ENCODE measurements at places on chromosomes 5 and 9.

GRCh38 chr9:38338342-38339018, 54.0 kb upstream of the ALDH1B1 start:
- DNase-seq = no peak

GRCh38 chr5:141412854-141413539, at the start of gene PCDHGA10:
Gene PCDHGA10, plus strand, starts transcription at chr5:141412987. Its CDS starts 189 bp downstream, at chr5:141413176.
- DNase-seq = peak; percentile 57

DNA sequence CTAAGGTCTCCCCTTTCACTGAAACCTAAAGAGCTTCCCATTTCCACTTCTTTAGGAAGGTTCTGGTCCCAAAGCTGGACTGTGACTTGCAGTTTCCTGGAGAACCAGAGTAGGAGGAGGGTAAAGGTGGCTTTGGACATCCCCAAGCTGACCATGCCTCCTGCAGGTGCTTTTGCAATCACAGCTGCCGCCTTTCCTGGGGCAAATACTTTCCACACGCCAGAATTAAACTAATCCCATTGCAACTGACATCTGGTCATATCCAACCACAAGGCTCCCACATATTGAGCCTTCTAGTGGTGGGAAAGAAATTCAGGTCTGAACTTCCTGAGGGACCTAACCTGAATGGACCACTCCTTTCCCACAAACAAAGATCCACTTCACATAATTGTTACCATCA, 92.7 kb downstream of the NRG2 start:
- DNase-seq = no peak

GRCh38 chr5:125607018-125607417, 816.2 kb upstream of the GRAMD2B start:
- DNase-seq = no peak

DNA sequence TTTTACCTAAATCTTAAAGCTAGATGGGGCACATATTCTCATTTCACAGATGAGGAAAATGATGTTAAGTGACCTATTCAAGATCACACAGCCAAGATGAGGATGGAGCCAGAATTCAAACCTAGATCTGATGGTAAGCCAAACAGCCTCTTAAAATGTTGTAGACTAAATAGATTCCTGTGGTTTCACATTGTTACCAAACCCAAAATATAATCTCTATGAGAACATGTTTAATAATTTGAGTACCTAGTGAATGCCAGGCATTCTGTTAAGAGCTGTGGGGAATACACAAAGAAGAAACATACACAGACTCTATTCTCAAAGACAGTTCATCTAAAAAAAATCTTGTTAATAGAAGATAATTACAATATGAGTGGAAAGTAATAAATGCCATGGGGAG, 25.2 kb downstream of the HOMER1 start:
- DNase-seq = no peak

GRCh38 chr5:154535535-154535934, 57.5 kb upstream of the HAND1 start:
- no peak for DNase-seq

- DNase-seq = no peak
These were observed 239.7 kb downstream of the CSNK1G3 start for GRCh38 chr5:123751670-123752069.

DNA sequence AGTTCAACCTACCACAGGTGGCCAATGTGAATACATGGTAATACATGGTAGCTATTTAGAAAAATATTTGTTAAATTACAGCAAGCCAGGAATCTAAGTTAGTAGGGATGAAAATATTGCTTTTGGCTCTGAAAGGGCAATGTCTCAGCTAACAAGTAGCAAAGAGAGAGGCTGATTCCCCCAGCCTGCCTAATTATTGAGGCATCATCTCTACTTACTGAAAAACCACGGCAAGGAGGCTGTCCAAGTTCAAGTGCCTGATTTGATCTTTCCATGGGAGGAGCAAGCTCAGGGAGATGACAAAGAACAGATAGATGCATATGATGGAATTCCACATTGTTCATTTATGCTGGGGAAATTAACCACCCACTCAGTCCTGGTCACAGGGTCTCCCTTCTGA, 28.7 kb upstream of the UBTD2 start:
- DNase-seq = no peak

- DNase-seq = peak; percentile 89
These were observed 2.2 kb downstream of the UNC5A start for GRCh38 chr5:176812269-176813259.

DNA sequence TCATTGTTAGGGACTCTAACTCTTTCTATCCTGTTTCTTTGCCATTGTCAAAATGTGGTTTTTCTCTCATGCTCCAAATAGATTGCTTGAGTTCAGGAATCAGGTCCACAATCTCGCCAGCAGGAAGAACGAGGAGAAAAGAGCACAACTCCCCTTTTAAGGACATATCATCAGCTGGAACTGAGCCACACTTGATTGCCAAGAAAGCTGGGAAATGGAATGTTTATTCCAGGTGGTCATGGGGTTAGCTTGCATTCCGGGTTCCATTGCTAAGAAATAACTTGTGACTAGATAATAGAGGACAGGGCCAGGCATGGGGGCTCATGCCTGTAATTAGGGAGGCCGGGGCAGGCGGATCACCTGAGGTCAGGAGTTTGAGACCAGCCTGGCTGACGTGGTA, 32.4 kb upstream of the C9orf57 start:
- DNase-seq = no peak

GRCh38 chr5:179232091-179232735, 113.0 kb downstream of the ADAMTS2 start:
- DNase-seq = no peak

- DNase-seq = no peak
These were observed 195.3 kb downstream of the CNTLN start for GRCh38 chr9:17330097-17330496.

DNA sequence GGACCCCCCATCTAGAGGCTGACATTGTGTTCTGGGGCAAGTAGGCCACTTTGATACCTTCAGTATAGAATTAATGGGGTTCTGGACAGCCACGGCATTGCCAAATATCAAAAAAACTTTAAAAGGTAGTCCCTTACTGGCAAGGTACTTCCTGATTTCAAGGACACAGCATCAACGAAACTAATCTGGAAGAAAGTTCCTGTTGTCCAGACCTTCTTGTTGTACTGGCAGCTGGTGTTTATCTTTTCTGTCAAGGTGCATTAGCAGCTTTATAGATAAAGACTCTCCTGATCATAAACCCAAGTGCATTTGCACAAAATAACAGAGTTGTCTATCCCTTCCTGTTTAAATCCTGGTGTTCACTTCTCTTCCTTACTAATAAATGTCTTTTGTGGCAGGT, 23.7 kb upstream of the GOLGA1 start:
- DNase-seq = no peak

DNA sequence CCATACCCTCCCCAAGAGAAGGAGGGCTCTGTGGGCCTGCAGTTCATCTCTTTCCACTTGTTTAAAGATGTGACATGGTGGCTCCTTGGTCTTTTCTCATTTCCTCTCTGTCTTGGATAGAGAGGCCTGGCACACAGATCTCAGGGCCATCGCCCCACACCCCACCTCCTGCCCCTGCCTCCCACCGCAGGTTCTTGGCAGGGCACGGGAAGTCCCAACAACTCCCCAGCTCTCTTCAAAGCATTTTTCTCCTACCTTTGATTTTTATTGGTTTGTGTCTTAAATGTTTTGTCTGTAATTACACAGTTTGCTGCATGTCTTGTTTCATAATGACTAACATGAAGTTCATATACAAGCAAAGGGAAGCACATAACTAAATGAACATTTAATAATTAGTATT, 178.5 kb upstream of the MSX2 start:
- DNase-seq = no peak

DNA sequence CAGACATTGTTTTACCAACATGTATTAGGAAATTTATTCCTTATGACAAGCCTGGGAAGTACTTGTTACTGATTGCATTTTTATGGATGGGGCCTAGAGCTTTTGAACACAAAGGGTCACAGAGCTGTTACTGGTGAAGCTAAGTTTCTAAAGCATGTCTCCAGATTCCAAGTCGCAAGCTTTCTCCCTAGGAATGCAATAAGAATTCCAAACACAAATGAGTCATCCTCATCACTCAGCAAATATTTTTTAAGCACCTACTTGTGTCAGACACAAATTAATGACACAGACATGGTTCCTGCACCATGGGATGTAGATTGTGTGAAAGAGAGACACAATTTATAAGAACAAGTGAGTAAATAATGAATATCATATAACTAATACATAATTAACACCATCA, 11.0 kb upstream of the SH3RF2 start:
- peak; percentile 32 for DNase-seq

- no peak for DNase-seq
These were observed 148.8 kb downstream of the MEF2C start for GRCh38 chr5:88734191-88734640.

GRCh38 chr9:86512929-86513328, 158.7 kb upstream of the TUT7 start:
- DNase-seq = no peak

GRCh38 chr9:35910613-35911359, 1.5 kb downstream of the SPAAR start:
- peak; percentile 46 for DNase-seq

- no peak for DNase-seq
These were observed 168.1 kb upstream of the MAP3K1 start for GRCh38 chr5:56647099-56647850.

DNA sequence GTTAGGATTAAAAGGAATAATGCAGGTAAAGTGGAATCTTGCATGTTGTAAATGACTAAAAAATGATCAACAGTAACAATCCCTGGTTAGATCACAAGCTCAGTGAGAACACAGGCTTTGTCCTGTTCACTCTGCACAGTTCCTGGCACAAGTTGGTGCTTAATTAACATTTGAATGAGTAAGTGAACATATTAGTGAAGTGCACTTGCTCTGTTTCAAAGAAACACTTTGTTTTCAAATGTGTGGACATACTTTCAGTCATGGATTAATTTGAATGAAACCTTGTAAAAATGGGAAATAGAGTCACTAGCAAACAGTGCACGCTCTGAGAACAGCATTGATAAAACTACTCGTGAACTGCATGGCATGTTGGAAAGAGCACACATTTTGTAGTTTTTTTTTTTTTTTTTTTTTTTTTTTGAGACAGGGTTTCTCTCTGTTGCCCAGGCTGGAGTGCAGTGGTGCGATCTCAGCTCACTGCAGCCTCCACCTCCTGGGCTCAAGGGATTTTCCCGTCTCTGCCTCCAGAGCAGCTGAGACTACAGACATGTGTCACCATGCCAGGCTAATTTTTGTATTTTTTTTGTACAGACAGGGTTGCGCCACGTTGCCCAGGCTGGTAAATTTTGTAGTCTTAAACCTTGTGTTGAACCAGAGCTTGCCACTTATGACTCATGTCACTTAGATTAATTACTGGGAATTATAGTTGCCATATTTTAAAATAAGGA, 159.9 kb downstream of the LURAP1L start:
- no peak for DNase-seq

DNA sequence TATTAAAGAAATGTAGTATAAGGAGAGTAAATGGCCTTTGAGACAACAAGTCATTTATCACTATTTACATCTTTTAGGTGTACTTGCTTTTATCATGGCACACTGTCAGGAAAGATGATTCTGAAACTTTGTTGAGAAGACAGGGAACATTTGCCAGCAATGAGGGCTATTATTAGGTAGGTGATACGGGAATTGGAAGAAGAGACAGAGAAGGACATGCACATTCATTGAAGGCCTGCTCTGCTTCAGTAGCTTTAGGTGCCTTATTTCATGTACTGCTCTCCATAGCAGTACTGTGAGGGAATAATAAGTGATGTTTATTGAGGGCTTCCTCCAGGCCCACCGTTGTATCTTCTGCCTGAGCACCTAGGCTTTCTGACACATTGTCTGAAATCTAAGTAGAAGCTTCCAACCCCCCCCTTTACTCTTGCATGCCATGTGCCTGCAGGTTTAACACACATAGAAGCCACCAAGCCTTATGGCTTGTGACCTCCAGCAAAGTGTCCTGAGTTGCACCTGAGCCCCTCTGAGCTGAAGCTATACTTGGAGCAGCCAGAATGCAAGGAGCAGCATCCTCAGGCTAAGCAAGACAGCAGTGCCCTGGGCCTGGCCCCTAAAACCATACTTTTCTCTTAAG, 275.2 kb upstream of the VLDLR start:
- no peak for DNase-seq

- DNase-seq = no peak
These were observed 64.2 kb downstream of the PRLR start for GRCh38 chr5:35166043-35166442.

DNA sequence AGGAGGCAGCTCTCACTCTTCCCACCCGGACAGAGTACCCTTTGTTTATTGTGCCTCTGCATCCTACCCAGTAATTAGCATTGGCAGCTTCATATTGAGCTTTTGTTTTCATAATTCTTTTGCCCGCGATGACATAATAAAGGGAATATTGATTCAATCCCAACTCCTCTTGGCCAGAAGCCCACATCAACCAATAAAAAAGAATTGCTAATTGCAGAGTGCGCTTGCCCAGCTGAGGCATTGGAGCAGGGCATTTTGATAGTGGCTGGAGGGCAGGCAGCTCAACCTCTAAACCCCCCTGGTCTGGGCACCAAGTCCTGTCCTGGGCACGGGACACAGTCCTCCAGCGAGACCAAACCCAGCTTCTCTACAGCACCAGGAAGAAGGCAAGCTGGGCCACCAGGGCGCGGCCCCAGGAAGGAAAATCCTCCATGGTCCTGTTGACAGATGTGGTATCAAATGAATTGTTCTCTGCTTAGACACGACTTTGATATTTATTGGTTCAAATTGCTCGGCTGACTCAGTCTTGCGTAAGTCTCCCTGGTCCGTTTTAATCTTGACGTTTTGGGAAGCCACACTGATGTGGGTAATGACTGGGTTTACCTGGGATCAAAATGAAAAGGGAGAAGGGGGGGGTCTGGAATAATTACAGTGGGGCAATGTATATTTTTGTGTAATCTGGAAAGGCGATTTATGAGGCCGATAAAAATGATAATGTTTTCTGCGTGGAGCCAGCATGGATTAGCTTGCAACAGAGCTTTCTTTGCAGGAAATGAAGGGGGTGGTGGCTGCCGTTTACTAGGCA, 220.7 kb upstream of the MSX2 start:
- DNase-seq = no peak

DNA sequence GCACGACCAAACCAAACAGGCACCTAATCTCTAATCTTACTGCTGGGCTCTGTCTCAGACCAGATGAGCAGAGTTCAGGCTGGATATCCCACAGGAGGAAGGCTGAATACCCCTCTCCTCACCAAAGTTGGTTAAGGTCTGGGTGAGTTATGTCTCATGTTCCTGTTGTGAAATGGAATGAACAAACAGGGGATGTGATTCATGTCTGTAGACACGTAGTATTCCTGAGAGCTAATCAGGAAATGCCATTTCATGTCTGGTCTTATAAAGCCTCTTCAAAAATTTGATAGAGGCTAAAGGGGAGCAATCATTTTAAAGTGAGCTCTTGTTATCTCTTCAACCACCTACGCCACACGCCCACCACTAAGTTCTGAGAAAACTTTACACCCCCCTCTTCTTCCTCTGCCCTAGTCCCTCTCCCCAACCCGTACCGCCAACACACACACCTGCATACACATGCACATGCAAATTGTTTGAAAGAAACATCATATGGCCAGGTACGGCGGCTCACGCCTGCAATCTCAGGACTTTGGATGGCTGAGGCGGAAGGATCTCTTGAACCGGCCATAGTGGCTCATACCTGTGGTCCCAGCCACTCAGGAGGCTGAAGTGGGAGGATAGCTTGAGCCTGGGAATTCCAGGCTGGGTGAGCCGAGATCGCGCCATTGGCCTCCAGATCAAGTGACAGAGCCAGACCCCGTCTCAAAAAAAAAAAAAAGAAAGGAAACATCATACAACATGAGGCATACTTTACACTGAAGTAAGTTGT, 69.8 kb upstream of the RAI14 start:
- DNase-seq = no peak

GRCh38 chr5:27619982-27620381, 581.6 kb upstream of the CDH9 start:
- DNase-seq = no peak

- DNase-seq = no peak
These were observed 54.5 kb downstream of the C9orf152 start for GRCh38 chr9:110153431-110153830.
